Activated naive CD4-positive, alpha-beta T cell treated with Interleukin-2 at 50 U/mL for 16 hours (primary cell): ENCODE measurements at places on chromosomes 5 and 9.

DNA sequence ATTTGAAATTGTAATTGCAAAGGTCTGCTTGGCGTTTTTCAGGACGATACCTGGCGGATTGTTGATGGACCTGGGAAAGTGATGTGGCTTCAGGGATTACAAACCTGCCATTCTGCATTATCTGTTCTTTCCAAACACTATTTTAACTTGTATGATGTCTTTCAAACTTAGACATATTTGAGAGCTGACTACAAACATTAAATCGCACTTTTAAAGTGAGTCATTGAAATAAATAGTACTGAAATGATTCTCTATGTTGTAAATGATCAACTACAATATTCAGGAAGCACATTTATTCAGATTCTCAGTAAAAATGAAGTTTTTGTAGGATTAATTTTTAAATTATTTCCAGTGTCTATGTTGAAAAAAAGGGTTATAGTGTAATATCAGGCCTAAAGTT lies 32.3 kb upstream of the TMEM171 start:
- no peak for DNase-seq

DNA sequence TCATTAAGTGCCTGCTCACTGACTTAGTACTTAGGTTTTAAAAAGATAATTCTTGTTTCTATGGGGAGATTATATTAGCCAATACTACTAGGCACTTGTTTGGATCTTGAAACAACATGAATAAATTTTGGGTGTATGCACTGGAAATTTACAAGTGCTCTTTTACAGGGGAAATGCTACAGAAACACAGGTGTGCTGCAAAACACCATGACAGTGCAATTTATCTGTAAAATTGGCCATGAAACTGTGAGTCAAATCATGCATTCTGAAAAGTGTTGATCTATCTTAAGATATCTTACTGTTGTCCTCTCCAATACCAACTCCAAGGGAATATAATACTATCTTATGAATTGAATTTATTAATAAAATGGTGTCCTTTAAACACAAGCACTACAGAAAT lies 12.1 kb upstream of the PCDHB1 start:
- no peak for DNase-seq

- DNase-seq = peak; percentile 12
These were observed 22.5 kb upstream of the PTPN3 start for GRCh38 chr9:109520475-109521132.

DNA sequence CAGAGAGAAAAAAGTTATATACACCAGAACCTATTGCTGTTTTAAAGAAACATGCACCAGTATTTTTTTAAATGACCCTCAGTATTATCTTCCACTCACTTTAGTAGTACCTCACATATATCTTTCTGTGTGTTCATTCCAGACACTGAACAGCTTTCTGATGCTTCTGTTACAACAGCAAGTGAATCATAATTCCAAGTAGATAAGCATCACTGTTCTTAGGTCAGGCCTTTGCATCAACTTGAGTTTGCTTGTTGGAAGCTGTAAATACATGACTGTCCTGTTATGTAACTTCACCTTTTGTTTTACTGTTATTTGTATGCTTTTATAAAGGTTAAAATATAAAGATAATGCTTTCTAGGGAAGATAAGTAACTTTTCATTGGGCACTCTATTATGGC lies 184.4 kb downstream of the ISL1 start:
- no peak for DNase-seq

DNA sequence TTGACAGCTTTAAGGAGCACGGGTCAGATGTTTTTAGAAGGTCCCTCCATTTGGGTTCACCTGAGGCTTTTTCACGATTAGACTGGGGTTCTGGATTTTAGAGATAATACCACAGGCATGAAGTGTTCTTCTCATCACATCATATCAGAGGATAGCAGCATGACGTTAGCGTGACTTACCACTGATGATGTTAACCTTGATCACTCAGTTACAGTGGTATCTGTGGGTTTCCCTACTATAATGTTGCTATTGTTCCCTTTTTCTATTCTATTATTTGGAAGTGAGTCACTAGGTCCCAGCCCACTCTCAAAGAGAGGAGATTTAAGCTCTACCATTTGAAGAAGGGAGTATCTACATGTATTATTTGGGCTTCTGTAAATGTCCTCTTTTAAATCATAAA lies 300.0 kb downstream of the MAST4 start:
- no peak for DNase-seq

- DNase-seq = no peak
These were observed 106.2 kb downstream of the SEMA5A start for GRCh38 chr5:9439531-9440292.

GRCh38 chr5:143636931-143637528 lies 174.9 kb upstream of the HMHB1 start:
- no peak for DNase-seq

GRCh38 chr5:138577452-138577851 lies 2.3 kb upstream of the HSPA9 start:
- DNase-seq = no peak

- no peak for DNase-seq
These were observed 50.3 kb downstream of the APBA1 start for GRCh38 chr9:69621730-69622460.

GRCh38 chr5:135993880-135994636 lies 34.7 kb upstream of the TGFBI start:
- no peak for DNase-seq

DNA sequence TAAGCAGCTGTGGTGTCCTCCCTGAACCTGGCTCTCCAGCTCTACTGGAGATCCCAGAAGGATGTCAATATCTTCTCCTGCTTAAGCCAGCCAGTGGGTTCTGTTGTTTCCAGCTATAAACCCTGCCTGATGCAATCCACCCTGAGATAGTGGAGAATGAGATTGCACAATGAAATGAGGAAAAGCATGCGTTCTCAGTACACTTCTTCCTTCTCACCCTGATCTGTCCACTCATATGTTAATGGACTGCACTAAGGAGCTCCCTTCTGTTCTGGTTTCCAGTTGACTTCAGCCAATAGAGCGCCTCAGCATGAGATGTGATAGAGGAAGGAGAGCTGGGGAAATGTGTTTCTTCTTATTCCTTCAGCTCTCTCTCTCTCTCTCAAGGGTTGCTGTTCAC lies 40.0 kb upstream of the CDH6 start:
- no peak for DNase-seq

- DNase-seq = no peak
These were observed 1196.6 kb upstream of the CDH18 start for GRCh38 chr5:21184581-21184980.

DNA sequence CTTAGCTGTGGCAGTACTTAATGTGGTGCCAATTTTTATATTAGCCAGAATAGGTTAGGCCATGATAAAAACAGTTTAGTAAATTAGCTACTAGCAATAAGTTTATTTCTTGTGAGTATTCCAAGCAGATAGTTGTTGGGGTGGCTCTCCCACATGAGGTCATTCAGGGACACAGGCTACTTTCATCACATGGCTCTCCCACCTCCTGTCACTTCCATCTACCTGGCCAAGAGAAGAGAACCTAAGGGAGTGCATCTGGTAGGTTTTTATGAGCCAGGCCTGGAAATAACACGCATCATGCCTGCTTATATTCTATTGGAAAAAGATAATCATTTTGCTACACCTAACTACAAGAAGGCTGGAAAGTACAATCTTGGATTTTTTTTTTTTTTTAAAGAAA lies 161.4 kb upstream of the CCNH start:
- no peak for DNase-seq

DNA sequence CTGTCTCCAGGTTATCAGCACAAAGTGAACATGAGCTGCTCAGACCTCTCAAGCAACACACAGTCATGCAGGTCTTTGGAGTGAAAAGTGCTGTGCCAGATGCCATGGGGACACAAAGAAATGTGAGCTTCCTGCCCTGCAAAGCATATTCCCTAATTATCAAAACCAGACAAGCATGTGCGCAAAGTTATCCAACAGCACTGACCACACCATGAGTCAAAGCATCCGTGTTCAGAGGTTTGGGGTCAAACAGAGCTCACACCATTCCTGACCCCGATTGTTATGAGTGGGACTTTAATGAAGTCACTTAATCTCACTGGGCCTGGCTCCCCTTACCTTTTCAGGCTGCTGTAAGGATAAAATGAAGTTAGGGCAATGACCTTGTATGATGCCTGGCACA lies 138.5 kb downstream of the SLIT3 start:
- no peak for DNase-seq

GRCh38 chr5:102649731-102650130 lies 105.4 kb upstream of the PAM start:
- no peak for DNase-seq

DNA sequence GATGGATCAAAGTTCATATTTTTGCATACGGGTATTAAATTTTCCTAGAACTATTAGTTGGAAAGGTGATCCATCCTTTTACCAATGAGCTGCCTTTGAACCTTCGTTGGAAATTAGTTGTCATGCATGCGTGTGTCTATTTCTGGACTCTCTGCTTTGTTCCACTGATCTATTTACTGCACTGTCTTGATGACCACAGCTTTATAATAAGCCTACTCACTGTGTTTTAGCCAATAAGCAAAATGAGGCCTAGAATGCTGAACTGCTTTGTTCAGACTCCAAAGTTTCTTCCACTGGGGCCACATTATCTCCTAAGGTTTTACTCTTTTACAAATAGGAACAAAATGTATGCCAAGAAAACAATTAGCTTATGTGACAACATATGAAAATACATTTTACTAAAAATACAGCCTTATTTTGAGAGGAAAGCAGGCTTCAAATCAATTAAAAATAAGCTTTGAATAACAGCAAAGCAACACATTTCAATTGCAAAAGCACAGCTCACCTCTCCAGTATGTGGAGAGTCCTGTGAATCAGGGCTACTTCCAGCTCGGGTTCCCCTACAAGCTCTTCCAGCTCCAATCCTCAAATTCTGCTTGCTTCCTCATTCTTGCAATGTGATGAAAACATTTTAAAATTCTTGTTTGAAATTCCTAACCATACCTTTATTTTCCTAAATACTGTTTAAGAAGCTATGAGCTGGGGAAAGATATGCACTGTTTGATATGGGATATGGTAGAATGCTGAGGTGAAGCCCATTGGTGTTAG lies 72.0 kb downstream of the RETREG1 start:
- no peak for DNase-seq

GRCh38 chr9:3243683-3244082 lies 282.1 kb downstream of the RFX3 start:
- no peak for DNase-seq

GRCh38 chr9:108049026-108049607 lies 559.5 kb upstream of the KLF4 start:
- DNase-seq = no peak

GRCh38 chr5:5416733-5417132 lies 5.7 kb upstream of the ICE1 start:
- DNase-seq = no peak

DNA sequence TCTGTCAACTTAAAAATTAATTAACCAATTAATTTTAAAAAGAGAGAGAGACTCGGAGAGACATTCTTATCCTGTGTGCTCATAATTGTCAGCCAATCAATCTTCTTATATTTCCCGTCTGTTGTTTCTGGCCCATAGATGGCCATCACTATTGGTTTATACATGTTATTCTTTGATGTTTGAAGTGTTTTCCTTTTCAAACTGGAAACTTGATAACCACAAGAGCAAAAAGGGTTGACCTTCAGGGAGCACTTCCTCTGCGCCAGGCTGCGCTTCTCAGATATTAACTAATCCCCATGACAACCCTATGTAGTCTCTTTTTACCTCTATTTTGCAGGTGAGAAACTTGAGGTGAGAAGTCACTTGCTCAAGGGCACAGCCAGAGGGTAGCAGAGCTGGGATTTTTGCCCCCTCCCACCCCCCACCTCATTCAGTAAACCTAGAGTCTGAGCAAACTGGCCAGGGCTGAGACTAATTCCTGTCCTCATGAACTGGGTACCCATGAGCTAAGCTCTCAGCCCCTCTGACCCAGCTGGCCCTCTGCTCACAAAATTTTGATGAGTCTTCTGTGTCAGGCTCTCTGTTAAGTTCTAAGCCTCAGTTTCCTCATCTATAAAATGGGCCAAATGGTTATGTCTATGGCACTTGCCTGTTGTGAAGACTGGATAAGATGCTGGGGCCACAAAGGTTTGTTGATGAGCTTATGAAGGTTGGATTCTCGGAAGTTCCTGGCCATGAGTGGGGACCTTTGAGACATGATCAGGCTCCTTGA lies 86.0 kb upstream of the SH3PXD2B start:
- no peak for DNase-seq

DNA sequence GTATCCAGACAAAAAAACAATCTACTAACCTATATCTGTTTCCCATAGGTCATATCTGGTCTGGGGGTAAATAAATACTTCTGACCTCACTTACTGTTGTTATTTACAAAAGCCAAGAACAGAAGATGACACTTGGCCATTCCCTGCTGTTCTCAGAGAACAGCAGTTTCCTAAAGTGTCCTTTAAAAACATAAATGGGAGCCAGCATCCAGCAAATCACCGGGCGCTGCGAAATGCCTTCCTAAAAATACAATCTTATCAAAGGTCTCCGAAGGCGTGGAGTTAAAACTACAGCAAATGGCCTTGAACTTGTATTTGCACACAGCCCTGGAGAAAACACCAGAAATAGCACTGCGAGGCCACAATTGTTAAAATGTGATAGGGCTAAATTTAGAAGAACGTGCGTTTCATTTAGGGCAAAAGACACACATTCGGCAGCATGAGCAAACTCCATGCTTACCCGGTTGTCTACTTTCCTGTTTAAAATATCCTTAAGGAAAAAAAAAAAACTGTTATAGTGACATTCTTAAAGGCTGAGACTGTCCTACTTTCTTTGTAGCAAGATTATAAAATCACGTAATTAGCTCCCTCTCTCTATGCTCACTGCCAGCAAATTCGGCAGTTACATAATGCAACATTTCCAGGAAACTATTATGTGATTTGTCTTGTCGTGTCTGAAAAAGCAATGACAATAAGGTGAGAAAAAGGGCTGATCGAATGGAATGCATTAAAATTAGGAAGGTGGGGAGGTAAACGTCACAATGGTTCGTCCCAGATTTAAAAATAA lies 1.5 kb downstream of the NFIL3 start:
- DNase-seq = no peak

- DNase-seq = no peak
These were observed 9.1 kb downstream of the SARDH start for GRCh38 chr9:133728856-133729616.

- no peak for DNase-seq
These were observed 27.5 kb upstream of the IRX4 start for GRCh38 chr5:1910081-1910760.

GRCh38 chr9:37944671-37945481 lies 40.9 kb upstream of the SLC25A51 start:
- DNase-seq = no peak

DNA sequence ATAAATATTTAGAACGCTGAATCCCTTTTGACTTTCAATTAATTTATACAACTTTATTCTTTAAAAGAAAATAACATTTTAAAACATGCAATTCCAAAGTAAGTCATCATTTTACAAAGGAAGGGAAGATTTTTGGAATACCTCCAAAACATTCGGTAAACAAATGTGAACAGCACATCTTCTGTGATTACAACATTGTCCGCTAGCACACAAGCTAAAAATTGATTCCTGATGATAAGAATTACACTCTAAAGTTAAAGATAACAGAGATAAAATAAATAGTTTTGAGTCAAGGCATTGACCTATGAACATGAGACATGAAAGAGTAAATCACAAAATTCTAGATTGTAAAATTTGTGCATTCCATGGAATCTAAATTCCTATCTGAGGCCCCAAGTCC lies 56.2 kb upstream of the TRAF1 start:
- DNase-seq = no peak

GRCh38 chr5:128174951-128175350 lies 91.4 kb downstream of the SLC12A2 start:
- no peak for DNase-seq

- no peak for DNase-seq
These were observed 562.4 kb upstream of the CLINT1 start for GRCh38 chr5:158421319-158421718.
